ENCODE measurements at places on chromosomes 13 and 19.

DNA sequence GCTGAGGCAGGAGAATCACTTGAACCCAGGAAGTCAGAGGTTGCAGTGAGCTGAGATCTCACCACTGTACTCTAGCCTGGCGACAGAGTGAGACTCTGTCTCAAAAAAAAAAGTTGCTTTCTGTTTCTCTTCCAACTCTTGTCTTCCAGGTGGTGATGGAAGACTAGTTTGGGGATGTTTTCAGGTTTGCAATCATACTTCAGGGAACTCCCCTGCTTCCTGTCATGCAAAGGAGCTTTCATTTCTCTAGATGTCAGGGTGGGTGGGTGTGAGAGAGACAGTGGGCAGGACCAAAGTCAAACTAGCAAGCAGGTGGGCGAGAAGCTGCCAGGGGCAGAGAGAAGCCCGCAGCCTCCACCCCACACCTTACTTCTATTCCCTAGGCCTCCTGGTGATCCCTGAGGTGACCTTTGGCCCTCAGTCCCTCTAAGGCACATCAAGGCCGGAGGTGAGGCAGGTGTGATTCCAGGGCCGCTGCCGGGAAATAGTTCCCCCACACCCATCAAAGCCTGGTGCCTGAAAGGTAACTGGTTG is 25.7 kb downstream of the CCNE1 start:
- peak; percentile 60 for DNase-seq

- no peak for DNase-seq
Measured at GRCh38 chr13:67713571-67713970, 483.4 kb upstream of the PCDH9 start.

DNA sequence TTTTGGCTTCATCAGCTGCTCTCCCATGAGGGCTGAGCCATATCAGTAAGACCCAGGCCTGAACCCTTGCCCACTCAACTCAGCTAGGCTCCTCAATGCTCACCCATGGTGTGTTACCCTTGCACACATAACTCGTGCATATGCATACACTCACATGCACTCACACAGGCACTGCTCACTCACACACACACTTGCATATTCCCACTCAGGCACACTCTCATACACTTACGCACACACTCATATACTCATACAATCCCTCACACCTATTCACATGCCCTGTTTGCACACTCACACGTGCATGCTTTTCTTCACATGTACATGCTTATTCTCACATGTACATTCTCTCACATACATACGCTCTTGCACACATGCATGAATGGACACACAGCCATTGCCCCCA is 93.8 kb downstream of the SLC7A1 start:
- no peak for DNase-seq

- no peak for DNase-seq
Measured at GRCh38 chr19:15200553-15201364, at the start of gene NOTCH3. Gene NOTCH3, minus strand, starts transcription at chr19:15200995. Its CDS starts 90 bp downstream, at chr19:15200905.

GRCh38 chr19:16375157-16375935 is 50.7 kb downstream of the KLF2 start:
- peak; percentile 24 for DNase-seq

GRCh38 chr13:27057817-27058216 is 113.8 kb downstream of the USP12 start:
- no peak for DNase-seq

GRCh38 chr13:22227895-22228294 is 557.0 kb downstream of the FGF9 start:
- no peak for DNase-seq

- no peak for DNase-seq
Measured at GRCh38 chr13:22561581-22561980, 619.2 kb upstream of the SGCG start.

GRCh38 chr19:35247526-35248309 is 1.1 kb upstream of the LSR start:
- DNase-seq = peak; percentile 57

DNA sequence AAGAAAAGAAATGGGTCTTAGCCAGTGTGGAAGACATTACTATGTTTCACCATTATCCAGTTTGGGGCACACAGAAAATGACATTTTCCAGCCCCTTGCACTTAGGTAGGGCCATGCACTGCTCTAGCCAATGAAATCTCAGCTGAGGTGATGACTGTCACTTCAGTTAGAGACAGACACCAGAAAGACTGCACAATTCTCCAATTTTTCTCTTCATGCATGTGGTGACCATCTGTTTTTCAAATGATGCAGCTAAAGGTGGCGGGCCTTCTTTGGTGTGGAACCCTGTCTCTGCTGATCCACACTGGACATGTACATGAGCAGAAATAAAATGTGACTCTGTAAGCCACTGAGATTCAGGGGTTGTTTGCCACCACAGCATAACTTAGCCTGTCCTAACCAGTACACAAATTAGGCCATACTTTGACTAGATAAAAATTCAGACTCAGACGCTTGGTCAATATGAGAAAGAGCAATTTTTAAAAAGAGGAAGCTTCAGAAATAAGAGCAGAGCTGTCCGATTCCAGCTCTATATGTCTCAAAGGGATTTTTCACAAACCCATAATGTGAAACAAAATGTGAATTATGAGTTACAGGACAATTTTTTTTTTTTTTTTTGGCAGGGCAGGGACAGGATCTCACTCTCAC is 6.7 kb downstream of the ZNF565 start:
- no peak for DNase-seq

DNA sequence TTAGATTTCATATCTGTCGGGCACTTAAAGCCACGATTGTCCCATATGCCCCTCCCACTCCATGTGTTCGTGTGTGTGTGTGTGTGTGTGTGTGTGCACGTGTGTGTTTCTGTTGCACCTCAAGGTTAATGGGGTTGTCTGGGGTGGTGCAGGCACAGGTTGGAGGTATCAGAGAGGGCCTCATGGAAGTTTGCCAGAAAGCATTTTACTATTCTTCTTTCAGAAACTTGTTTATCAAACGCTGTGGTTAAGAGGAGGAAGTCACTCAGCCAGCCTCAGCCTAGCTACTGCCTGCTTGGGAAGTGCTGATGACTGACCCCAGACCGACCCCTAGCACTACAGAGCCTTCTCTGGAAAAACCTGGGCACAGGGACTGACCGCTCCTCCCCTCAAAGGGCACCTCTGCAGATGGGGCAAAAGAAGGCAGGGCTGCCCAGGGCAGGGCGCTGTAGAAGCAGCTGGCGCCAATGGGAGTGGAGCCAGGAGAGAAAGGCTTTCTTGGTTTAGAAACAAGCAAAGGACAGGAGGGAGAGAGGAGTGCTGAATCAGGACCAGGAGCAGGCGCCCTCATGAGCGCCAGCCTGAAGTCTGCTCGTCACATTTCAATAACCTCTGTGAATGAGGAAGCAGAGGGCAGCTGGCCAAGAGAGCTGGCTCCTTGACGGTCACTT is 3.9 kb downstream of the SIAH3 start:
- DNase-seq = peak; percentile 54

- DNase-seq = no peak
Measured at GRCh38 chr13:48808683-48809082, 155.0 kb downstream of the CYSLTR2 start.

DNA sequence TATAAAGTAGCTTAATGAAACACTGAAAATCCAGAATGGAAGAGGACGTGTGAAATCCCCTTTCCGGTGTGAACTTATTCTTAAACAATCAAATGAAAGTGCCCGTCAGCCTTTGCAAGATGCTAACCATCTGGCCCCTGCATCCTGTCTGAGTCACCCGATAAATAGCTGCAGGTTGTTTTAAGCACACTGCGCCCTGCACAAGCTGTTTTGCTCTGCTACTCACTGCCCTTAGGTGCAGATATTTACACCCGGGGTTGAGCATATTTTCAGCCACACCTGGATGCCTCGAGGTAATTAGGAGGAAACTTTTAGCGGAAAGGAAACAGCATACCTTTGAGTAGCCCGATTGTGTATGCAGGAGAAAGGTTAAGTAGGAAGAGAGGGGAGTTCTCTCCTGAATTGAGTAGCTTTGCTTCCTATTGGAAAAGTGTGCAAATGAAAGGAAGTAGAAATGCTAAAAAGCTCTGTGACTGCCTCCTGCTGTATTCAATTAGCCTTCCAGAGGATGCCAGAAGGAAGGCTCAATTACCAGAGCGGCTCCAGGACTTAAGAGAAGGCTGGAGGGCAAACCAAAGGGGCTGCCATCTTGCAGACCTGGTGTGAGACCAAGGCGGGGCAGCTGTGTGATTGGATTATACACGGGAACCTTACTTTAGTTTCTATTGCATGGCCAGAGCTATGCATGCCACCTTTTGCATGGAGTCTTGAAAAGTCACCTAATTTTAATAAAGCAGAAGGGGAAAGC is 42.5 kb downstream of the IRS2 start:
- no peak for DNase-seq

DNA sequence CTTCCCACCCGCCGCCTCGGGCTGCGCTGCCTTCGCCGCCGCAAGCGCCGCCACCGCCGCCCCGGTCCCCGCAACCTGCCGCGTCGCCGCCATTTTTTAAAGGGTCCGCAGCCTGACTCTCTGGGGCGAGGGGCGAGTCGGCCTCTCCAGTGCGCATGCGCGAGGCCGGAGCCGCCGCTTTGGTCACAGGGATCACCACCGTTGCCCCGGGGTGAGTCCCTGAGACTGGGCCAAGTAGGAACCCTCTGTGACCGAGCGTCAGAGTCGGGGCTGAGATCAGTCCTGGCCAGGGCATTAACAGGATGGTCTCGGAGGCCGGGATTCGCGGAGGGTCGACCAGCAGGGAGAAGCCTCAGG is 42.6 kb downstream of the ZNF146 start:
- no peak for DNase-seq

DNA sequence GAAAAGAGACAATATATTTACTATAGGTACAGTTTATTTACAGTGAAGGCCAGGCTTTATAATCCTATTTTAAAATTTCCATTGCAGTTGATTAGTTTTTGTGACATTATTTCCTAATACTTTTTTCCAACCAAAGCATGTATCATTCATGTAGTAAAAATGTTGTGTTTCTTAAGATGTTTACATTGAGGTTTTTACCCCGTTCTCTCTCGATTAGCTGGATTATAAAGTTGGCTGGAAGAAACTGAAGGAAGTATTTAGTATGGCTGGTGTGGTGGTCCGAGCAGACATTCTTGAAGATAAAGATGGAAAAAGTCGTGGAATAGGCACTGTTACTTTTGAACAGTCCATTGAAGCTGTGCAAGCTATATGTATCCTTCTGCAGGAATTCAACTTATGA is 21.2 kb downstream of the HNRNPM start:
- no peak for DNase-seq

DNA sequence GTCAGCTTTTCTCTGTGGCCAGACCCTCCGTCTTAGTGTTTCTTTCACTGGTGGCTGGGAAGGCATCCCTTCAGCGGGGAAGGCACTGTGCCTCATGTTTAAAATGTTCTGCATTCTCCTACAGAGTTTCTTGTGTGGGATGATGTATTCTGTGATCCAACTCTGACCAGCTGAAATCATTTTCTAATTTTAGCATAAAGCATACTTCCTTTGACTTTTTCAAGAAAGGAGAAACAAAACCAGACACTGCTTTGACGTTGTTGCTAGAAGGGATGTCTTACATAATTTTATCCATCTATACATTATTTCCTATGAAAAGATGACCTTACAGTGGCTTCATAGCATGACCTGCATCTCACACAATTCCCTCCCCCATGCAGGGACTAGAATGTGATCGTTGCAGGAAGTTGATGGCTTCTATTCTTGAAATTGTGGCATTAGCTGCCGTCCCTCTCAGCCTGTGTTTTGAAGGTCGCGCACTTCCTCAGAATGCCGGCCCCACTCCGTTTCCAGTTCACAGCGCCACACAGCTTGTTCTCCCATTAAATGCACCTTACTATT is 38.6 kb upstream of the TEX29 start:
- no peak for DNase-seq

GRCh38 chr13:31956980-31957644 is 74.5 kb upstream of the FRY start:
- no peak for DNase-seq

GRCh38 chr13:101942038-101942437 is 459.8 kb downstream of the FGF14 start:
- no peak for DNase-seq

DNA sequence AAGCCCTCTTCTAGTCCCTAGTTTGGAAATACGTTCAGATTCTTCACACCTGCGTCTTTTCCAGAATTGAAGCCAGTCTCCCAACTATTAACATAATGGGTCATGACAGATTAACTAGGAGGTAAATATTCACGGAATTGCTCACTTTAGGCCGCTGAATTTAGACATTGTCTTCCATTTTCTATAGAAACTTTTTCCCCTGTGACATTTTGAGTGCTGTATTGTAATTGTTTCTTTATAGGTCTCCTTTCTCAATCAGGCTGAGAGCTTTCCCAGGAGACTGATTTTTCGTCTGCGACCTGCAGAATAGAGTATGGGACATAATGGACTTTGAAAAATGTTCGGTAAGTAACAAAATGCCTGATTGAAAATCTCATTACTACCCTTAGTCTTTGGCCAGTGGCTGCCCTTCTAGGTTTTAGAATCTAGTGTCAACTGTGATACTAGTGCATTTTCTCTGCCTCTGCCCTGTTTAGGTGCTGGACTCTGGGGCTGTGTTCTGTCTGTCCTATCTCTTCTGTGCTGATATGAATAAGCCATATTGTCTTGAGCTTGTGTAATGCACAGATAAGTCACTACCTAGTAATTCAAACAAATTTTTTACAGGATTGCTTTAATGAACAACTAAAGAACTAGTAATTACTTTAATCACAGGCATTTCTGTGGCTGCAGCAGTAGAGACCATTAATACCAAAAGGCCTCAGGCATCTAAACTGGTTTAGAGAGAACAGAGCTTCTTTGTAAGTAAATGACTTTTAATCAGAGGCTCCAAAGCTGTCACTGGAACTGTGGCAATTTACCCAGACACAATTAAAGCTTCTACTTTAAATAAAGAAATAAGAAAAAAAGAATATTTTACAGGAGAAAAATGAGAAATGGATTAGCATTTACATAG is 122.4 kb upstream of the FREM2 start:
- no peak for DNase-seq
